ENCODE measurements at places on chromosomes 11 and 22.

DNA sequence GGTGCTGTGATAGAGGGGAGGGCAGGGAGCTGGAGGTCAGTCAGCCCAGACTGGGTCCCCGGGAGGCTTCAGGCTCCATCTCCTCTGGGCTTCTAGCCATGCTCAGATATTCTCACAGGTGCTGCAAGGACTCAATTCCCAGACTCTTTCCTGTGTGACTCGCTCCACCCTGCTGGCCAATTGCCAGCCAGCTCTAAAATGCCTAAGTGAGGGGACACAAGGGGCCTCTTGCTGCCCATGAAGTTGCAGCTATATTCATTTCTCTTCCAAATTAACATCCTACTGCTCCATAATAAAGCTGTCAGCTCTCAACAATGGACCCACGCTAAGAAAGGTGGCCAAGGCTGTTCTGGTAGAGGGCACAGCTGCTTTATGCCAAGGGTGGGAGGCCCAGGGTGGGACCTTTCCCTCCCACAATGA lies 101.5 kb downstream of the PLEKHA7 start:
- no peak for DNase-seq

- DNase-seq, result no peak
Measured at GRCh38 chr11:32015427-32015826, 75.4 kb upstream of the RCN1 start.

- DNase-seq, result no peak
Measured at GRCh38 chr22:45511847-45512261, 9.2 kb downstream of the FBLN1 start.

- DNase-seq, result no peak
Measured at GRCh38 chr11:9251311-9251710, 13.8 kb downstream of the DENND5A start.

GRCh38 chr11:32894149-32894827 lies 1.7 kb downstream of the QSER1 start:
- peak; percentile 60 for DNase-seq

DNA sequence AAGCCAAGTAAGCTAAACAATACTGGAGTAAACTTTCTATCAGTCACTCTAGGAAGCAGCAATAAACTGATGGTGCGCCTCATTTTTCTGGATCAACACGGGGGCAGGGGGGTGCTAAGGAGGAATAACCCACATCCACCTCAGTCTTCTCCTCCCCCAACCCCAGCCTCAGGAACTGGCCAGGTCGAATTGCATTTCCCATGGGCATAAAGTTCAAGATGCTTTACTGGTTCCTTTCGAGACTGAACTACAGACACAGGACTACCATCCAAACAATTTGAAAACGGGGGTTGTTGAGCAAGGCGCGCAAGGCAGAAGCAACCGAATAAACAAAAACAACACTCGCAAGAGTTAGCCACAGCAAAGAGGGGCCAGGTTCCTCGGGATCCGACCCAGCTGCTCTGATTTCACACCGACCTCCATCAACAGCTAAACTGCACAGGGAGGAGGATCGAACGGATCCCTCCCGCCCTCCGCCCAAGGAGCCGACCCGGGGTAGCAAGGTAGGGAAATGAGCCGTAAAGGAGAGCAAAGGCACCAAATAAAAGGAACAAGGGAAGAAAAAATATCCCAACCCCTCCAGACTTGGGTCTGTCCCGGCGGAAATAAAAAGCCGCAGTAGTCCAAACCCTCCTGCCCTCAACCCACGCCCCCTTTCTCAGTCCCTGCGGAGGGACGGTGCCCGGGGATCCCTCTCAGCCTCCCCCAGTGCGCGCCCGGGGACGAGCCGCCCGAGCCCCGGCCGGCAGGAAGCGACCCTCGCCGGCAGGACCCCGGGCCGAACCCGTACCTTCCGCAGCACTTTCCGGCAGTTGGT lies 801 bp downstream of the SESN3 start:
- no peak for DNase-seq

DNA sequence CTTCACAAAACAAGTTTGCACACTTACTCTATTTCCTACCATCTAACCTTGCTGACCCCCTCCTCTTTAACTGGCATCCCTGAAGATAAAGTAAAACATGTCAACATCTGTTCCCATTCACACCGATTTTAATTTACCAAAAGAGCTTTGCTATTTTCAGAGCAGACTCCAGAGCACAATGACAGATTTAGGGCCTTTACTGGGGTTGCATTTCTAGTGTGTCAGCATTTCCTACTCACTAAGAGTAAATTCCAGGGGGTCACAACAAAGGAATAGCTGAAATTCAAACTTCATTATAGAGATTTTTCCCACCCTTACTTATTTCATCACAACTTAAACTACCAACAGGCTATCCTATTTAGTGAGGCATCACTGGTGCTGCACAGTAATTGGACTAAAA lies 60.8 kb downstream of the SOX6 start:
- no peak for DNase-seq

Measured in right renal pelvis (tissue), 4 donors.